Kasumi-1 (cell line): ENCODE measurements at places on chromosomes 6 and 20.

GRCh38 chr6:10190042-10190441 is 224.8 kb downstream of the TFAP2A start:
- no peak for DNase-seq

GRCh38 chr6:166658792-166659150 is 31.7 kb upstream of the RPS6KA2 start:
- no peak for DNase-seq

DNA sequence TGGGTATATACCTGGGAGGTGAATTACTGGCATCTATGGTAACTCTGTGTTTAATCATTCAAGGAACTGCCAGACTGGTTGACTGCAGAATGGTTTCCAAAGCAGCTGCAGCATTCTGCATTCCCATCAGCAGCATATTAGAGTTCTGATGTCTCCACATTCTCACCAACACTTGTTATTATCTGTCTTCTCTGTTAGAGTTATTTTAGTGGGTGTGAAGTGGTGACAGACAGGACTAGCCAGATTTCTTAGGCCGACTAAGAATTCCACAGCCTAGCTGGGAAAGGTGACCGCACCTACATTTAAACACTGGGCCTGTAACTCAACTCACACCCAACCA is 110.9 kb downstream of the TMEM170B start:
- DNase-seq = no peak

DNA sequence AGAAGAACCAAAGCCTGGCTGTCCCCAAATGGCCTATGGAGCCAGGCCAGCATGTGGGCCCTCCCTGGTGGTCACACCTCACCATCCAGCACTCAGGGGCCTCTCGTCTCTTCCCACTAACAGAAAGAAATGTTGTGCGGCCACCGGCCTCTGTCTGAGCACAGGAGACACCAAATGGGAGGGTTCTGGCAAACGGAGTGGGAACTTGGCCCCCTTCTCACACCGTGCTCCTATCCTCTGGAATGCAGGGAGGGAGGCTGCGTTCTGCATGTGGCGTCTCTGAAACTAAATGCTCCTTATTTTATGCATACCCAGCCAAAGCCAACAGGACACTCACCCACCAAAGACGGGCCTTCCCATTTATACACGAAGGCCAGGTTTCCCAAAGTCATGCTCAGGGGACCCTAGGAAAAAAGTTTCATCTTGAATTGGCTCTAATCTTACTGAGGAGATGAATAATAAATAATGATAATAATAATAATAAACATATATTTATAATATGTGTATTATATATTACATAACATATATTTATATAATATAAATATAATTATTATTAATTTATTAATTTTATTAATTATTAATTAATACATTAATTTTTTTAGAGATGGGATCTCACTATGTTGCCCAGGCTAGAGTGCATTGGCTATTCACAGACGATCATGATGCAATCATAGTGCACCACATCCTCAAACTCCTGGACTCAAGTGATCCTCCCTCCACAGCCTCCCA is 102.4 kb downstream of the FOXF2 start:
- no peak for DNase-seq

GRCh38 chr6:35087361-35088280 is 53.5 kb downstream of the TCP11 start:
- DNase-seq = no peak

- DNase-seq = no peak
Observed at GRCh38 chr6:32931211-32931610, 9.6 kb downstream of the HLA-DMB start.

GRCh38 chr6:148440877-148441453 is 98.3 kb downstream of the SASH1 start:
- no peak for DNase-seq

GRCh38 chr6:21309807-21310221 is 283.7 kb upstream of the SOX4 start:
- no peak for DNase-seq

- DNase-seq = no peak
Observed at GRCh38 chr6:170282512-170283158, 8.2 kb downstream of the DLL1 start.

GRCh38 chr6:45378334-45378926 is 696 bp upstream of the SUPT3H start:
- DNase-seq = peak; percentile 70

DNA sequence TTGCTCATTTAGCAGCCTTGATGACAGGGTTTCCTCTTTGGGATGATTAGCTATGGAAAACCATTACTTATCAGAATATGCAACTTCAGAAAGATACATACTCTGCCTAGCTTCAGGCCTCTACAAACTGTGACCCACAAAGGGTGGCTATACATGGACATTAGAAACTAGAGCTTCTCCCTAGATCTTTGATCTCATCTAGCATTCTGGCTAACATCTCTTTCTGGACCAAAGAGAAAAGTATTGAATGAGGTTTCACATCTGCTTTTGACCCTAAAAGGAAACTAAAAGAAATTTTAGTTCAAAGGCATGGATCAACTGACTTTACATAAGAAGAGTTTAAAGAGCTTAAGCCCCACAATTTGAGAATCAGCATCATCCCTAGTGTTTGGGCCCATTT is 12.4 kb upstream of the HMGN3 start:
- no peak for DNase-seq

- no peak for DNase-seq
Observed at GRCh38 chr20:58018590-58018989, 209.9 kb downstream of the ANKRD60 start.

GRCh38 chr6:117992856-117993255 is 85.8 kb downstream of the SLC35F1 start:
- no peak for DNase-seq

GRCh38 chr6:4624726-4625125 is 151.5 kb upstream of the CDYL start:
- no peak for DNase-seq
